ENCODE measurements at places on chromosomes 13 and 19.

GRCh38 chr19:34260771-34261173 is 6.4 kb downstream of the GARRE1 start:
- no peak for DNase-seq

DNA sequence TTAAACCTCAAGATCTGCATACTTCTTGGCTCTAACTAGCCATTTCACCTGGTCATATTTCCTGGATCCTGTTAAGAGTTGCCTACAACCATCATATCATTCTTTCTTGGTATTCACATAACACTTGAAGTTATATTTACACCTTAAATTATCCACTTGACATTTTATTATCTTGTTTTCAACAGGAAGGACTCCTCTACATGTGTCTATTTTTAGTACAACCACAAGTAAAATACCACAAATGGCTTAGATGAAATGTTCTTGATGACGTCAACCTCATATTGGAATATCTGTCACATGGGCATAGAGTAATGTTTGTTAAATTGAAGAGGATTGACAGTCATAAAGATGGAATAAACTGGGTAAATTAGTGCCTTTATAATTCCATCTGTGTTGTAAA is 9.4 kb downstream of the PCDH20 start:
- no peak for DNase-seq

DNA sequence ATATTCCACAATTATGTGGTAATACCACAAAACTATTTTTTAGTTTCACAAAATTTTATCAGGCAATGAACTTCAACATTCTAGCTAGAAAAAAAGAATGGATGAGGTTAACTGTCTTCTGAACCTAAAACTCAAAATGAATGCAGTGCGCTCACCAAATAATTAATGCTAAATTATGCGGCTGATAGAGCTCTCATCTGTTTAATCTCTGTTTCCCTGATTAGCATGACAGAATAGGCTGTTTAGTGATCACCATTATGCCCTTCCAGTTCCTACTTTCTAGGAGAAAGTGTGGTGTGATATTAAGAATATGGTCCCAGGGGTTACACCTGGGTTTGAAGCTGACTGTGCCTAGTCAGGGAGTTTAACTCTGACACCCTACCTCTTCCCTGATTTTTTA is 42.8 kb upstream of the POSTN start:
- no peak for DNase-seq

- DNase-seq: no peak
Observed at GRCh38 chr19:4077800-4078684, 11.3 kb upstream of the ZBTB7A start.

GRCh38 chr13:67273001-67273400 is 42.9 kb upstream of the PCDH9 start:
- no peak for DNase-seq

DNA sequence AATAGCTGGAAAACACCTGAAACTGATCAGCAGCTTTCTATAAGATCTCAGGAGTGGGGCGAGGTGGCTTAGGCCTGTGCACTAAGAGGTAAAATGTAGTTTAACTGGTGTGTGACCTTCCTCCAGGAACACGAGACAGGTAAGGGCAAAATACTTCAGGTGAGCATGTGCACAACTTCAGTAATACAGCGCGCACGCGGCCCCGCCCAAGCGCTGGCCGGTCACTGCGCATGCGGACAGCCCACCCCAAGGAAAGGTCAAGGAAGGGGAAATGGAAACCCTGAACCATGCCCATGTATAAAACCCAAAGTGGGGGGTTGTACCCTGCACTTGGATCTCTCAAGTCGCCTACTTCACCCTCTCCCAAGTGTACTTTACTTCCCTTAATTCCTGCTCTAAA is 49.4 kb upstream of the ARHGEF7 start:
- no peak for DNase-seq

- no peak for DNase-seq
Observed at GRCh38 chr13:97348569-97349100, 85.3 kb upstream of the RAP2A start.

DNA sequence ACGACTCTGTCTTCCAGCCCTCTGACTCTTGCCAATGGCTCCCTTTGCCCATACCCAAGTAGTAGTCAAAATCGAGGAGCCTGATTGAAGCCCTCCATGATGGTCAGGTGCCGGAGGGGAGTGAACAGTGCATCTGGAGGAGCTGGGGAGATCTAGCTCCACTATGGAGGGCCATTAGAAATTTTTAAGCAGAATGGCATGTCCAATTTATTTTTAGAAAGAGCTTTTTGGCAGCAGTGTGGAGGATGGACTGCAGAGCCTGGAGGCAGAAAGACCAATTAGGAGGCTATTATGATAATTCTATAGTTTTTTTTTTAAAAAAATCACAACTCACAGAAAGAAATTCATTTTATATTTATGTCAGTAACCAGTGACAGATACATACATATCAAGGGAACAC is 92.7 kb upstream of the SLC7A1 start:
- no peak for DNase-seq

DNA sequence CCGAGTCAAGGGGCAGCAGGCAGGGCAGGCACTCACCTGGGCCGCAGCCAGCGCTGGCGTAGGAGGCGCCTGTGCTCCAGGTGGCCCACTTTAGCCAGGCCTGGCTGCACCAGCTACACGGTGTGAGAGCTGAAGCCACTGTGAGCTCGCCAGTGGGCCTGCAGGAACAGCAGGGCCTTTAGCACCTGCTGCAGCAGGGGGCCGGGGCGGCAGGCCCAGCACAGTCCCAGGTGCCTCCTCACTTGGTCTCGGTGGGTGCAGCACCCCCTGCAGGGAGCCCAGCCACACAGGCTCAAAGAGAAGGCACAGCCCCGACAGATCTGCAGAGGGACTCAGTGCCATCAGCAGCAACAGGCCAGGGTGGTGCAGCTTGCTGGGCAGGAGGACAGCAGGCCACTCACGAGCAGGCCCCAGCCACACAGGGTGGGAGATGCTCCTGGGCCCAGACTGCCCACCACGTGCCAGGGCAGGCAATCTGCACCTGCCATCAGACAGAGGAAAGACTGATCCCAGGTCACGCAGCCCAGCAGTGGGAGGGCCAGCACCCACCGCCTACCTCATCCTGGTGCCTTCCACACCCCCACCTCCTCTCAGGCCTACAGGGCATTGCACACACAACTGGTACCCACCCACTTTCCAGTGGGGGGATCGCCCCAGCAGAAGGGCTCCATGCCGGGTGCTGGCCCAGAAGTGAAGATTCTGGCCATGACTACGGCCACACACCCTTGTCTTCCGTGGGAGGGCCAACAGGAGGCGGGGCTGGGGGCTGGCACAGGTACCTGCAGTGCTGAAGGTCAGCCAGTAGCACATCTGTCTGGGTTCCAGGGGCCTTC is 15.8 kb downstream of the ARHGAP33 start:
- no peak for DNase-seq

GRCh38 chr13:73090116-73090822 is 31.5 kb downstream of the KLF5 start:
- DNase-seq: no peak

DNA sequence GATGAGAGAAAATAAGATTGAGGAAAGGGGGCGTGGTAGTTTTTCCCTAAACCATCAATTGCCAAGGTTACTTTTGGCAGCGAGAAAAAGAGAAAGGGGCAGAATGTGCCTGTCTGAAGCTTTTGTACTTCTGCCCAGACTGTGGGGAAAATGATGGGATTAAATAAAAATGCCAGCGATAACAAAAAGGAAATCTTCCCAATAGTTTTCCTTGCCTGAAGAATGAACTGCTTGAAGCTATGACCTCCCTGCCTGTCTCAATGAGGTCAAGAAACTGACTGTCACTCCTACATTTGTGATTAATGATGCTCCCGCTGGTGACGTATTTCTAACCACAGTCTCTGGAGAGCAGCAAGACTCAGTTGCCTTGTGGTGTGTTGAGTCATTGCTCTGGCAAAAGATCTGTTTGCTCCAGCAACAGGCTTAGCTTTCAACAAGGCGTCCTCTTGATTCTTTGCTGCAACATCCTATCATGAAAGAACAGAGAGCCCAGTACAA is 1051.5 kb downstream of the DIAPH3 start:
- DNase-seq: no peak

GRCh38 chr13:51243832-51244231 is 21.6 kb downstream of the FAM124A start:
- DNase-seq: no peak

- no peak for DNase-seq
Observed at GRCh38 chr19:28577233-28577632, 635.7 kb downstream of the UQCRFS1 start.

- DNase-seq: no peak
Observed at GRCh38 chr19:7004313-7004931, 16.8 kb downstream of the MBD3L2B start.

GRCh38 chr19:28726533-28727479 is 486.1 kb downstream of the UQCRFS1 start:
- no peak for DNase-seq

- no peak for DNase-seq
Observed at GRCh38 chr19:30312582-30313352, 59.4 kb upstream of the ZNF536 start.

GRCh38 chr13:94236132-94236531 is 243.3 kb downstream of the DCT start:
- no peak for DNase-seq

DNA sequence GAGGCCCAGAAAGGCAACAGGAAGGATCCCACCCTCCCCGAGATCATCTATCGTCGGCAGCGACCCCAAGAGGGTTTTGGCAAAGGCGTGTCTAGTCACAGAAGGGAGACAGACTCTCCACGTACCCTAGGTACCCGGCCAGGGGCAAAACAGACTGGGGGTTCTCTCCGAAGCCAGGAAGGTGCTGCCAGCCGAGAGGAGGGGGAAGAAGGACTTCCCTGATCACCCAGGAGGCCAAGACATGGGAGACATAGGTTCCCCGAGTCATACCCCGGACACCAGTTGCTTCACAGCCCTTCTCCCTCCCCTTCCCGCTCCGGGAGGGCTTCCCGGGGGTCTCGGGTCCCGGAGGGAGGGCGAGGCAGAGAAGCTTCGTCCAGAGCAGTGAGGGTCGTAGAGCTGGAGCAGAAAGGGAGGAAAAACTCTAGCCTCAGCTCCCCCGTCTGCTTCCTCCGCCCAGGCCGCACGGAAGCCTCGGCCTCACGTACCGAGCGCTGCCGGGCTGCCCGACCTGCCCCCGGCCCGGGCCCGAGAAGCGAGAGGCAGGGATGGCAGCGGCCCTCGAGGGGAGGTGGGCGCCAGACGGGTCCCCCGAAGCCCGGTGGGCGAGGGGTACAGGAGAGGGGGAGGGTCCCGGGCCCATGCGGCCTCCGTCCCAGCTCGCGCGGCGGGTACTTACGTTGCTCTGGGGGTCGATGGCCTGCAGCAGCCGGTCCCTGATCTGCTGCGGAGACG is 644 bp downstream of the MED26 start:
- no peak for DNase-seq

GRCh38 chr19:7595466-7596133 is at the start of gene CAMSAP3:
Gene CAMSAP3 (plus strand): TSS chr19:7595863. CDS start chr19:7596003, 140 bp downstream.
- DNase-seq: no peak

- DNase-seq: no peak
Observed at GRCh38 chr19:30596268-30596667, 224.1 kb downstream of the ZNF536 start.
